ENCODE measurements at places on chromosomes 3 and 15.

DNA sequence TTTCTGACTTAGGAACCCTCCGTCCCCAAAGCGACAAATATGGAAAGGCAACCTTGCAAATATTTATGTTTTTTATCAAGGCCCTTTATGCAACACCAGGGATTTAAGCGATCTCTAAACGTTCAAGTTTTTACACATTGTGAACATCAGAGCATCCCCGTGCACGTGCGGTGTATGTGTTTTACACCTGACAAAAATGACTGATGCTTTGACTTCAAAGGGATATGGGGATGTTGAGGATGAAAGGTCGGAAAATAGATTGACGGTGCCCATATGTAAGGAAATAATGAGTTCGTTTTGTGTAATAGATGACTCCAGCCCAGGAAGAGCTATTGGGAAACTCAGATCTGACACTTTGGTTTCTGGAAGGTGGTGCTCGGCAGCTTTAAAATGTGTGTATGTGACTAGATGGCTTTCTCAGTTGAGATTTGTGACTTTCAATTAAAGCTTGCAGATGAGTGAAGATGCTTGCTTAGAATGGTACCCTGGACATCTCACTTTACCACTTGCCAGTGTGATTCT lies 866 bp downstream of the SLC49A4 start:
- DNase-seq: no peak

DNA sequence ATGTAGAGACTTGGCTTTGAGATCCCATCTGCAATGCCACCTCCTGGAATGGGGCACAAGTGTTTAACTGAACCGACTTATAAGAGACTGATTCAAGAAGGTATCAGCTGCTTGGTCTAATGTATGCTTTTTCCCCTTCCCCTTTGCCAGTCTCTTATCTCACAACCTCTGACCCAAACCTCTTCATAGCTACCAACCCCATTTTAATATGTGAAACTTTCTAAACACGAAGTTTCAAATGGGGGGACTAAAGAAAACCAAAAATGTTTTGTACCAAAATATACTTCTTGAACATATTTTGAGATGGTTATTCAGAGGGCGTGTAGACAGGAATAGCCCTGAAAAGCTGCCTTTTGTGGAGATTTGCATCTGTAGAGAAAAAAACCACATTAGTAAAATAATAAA lies 73.1 kb downstream of the OXSM start:
- DNase-seq: no peak

DNA sequence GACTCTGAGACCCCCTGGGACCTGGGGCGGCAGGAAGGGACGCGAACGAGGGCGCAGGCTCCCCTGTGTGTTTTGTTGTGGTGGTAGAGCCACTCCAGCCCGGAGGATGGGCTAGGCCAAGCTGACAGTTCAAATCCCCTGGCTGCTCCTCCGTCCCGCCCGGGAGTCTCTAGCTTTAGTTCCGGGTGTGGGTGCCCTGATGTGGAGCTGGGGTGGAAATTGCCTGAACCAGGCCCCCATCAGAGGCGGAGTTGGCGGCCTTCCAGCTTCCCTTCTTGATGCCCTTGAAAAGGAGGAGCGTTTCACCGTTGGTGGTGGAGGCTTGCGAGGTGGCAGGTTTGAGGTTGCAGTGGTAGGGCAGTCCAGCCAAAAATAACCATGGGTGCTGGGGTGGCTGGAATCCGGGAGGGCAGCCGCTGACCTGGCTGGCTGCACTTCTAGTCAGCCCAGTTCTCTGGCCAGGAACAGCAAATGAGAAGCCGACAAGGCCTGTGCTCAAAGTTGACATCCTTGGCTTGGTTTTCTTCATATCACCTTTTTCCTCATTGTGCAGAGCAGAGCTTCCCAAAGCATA lies 817 bp downstream of the CLK3 start:
- DNase-seq: peak; percentile 46

DNA sequence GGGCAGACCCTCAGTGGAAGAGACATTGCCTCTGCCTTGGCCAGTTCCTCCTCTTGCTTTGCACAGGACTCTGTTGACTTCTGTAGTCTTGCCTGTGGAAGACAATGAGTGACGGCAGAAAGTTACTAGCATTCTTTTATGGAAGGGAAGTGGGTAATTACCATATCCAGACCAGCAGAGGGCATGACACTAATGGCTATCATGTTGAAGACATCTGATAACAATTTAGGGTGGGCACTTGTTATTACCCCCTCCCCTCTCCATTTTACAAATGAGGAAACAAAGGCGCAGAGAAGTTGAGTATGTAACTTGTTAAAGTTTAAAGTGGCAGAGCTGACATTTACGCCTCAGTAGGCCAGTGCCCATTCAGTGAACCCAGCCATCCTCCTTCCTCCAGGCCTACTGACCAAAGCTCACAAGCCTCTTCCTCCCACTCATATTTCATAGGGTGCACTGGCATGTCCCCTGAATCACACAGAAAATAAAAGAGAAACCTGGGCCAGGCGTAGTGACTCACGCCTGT lies 48.2 kb upstream of the FMN1 start:
- no peak for DNase-seq

- no peak for DNase-seq
These were observed 86.6 kb downstream of the GAP43 start for GRCh38 chr3:115709931-115710330.

- DNase-seq: peak; percentile 3
These were observed 106.7 kb downstream of the GABRB3 start for GRCh38 chr15:26665957-26666791.

- DNase-seq: no peak
These were observed 85.1 kb upstream of the TRA2B start for GRCh38 chr3:186022931-186023330.

DNA sequence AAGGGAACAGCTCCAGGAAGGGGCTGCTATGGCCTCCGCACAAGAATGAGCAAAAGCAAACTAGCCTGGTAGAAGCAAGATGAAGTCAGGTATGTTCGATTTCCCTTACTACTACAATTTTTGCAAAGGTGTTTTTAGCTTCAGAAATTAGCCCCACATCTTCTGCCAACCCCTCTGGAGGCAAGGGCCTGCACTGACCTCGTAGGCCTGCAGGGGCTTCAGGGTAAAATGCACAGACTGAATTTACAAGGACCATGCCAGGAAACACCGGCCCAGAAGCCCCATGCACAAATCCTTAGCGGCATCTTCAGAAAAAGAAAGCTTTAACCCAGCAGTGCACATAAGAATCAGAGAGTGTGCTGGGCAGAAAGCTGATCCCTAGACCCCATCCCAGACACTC lies 53.0 kb downstream of the SLC6A1 start:
- DNase-seq: no peak

- no peak for DNase-seq
These were observed 104.3 kb upstream of the CHMP2B start for GRCh38 chr3:87122766-87123165.

GRCh38 chr15:72272997-72273352 lies 621 bp upstream of the PARP6 start:
- DNase-seq: no peak

DNA sequence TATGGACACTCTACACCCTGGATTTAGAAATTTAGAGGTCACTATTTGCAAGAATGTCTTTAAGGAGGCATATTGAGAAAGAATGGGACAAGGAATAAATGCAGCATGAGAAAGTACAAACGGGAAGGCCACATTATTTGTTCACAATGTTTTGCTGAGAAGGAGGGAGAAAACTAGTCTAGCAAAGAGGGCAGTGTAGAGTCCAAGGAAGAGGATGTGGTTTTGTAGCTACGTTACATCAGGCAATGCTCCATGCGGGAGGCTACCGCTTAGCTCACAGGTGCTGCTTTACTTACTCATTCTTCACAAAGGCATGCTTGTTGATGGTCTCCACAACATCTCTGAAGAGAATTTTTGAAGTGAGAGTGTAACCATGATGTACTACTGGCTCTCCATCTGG lies 191.1 kb downstream of the PLCH1 start:
- no peak for DNase-seq

GRCh38 chr3:156631323-156631722 lies 43.1 kb upstream of the TIPARP start:
- no peak for DNase-seq

GRCh38 chr3:191721990-191722389 lies 261.0 kb downstream of the PYDC2 start:
- no peak for DNase-seq

- DNase-seq: no peak
These were observed 136.8 kb upstream of the BNIP2 start for GRCh38 chr15:59825901-59826300.

GRCh38 chr3:48897460-48898376 lies 964 bp downstream of the SLC25A20 start:
- DNase-seq: no peak

DNA sequence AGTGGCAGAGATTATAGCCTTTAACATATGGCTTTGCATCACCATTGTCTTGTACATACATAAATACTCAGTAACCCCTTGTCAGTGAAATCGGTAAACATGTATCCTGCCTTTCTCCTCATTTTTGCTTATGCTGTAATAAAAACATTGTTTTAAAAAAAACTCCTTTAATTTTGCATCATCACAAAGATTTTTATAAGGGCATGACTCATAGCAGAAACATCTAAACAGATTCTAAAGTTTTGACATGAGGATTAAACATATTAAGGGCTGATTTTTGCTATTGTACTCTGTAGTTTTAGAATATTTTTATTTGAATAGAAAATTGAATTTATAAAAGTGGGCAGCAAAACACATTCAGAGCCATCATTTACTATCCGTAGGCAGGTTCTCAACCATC lies 275.9 kb downstream of the ZIC4 start:
- no peak for DNase-seq

DNA sequence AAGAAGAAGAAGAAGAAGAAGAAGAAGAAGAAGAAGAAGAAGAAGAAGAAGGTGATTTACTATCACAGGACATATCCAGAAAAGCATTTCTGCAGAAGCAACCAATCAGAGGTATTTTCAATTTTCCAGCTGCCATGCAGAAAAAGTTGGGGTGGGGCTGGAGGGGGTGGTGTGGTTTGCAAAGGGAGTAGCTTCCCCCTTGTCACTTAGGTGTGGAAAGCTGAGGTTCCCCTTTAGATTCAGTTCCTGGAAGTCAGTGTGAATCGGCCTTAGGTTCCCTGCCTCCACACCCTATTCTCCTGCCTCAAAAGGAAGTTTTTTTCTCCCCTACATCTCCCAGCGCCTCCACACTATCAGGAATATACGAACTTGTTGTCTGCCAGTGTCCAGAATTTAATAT lies 276.7 kb upstream of the ARRDC4 start:
- no peak for DNase-seq

DNA sequence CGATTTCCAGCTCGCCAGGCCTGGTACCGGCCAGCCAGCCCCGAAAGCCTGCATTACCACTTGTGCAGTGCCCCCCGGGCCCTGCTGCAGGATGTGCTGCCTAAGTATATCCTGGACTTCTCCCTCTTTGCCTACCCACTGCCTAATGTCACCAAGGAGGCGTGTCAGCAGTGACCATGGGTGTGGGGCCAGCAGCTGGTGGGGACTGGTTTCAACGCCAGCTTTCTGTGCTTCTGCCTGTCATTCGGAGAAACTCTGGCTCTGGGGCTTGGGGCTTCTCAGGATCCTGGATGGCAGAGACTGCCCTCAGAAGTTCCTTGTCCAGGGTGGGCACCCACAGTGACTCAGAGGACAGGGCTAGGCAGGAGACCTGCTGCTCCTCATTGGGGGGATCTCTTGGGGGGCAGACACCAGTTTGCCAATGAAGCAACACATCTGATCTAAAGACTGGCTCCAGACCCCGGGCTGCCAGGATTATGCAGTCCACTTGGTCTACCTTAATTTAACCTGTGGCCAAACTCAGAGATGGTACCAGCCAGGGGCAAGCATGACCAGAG lies 1.5 kb downstream of the CHST14 start:
- DNase-seq: no peak

- DNase-seq: no peak
These were observed 54.5 kb upstream of the ATP11B start for GRCh38 chr3:182738583-182739411.

DNA sequence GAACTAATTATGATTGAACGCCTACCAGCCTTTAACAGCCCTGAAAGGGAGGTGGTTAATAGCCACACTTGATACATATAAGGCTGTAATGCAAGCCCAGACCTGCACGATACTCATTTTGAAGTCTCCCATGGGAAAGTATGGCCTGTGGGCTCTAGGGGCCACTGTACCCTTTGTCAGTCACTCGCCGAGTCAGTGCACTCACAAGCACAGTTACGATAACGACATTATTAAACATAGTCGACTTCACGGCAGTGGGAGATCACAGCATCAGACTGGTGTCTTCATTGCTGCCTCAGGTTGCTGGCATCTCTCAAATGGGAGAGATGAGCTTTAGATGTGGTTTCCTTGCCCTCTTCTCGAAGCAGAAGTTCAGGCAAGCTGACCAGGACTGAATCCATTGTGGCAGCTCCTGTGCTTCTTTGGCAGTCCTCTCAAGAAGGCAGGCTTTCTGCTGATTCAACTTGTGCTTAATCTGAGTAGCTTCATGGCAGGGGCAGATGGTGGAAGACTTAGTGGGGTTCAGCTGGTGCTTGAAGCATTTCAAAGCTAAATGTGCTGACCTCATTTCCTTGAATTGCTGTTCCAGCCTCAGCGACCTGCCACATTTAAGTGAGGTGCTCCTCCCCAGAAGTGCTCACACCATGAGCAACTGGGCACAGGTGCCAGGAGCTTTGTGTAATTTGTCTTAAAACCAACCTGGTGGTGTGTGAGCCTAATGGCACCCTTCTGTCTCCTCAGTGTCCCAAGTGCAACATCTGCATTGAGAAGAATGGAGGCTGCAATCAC lies 15.8 kb upstream of the P4HTM start:
- DNase-seq: no peak

GRCh38 chr3:14358426-14359211 lies 43.8 kb upstream of the SLC6A6 start:
- peak; percentile 49 for DNase-seq

GRCh38 chr3:111269777-111270176 lies 198.2 kb downstream of the NECTIN3 start:
- no peak for DNase-seq

GRCh38 chr3:151101270-151101969 lies 16.0 kb downstream of the MED12L start:
- DNase-seq: no peak

DNA sequence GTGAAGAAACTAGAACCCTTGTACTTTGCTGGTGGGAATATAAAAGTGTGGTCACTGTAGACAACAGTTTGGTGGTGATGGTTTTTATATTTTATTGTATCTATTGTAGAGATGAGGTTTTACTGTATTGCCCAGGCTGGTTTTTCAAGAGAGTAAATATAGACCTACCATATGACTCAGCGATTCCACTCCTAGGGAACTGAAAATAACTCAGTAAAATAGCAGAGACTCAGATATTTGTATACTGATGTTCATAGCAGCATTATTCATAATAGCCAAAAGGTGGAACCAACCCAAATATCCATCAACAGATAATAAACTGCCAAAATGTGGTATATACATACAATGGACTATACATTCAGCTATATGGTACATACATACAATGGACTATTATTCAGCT lies 68.8 kb upstream of the IL12A start:
- DNase-seq: no peak

- no peak for DNase-seq
These were observed 220.1 kb downstream of the TUSC7 start for GRCh38 chr3:116929505-116930222.

- DNase-seq: no peak
These were observed 6.1 kb upstream of the KBTBD12 start for GRCh38 chr3:127908951-127909350.

GRCh38 chr3:187296911-187297310 lies 5.4 kb upstream of the MASP1 start:
- DNase-seq: no peak

GRCh38 chr3:141291559-141292355 lies 60.1 kb downstream of the PXYLP1 start:
- DNase-seq: no peak
